ENCODE measurements at places on chromosomes 4 and X.

- no peak for DNase-seq
These were observed 472.5 kb downstream of the STPG2 start for GRCh38 chr4:97670703-97671269.

GRCh38 chr4:176270669-176271068, 1.6 kb upstream of the ASB5 start:
- peak; percentile 96 for DNase-seq

GRCh38 chr4:33067221-33067620, 2347.1 kb downstream of the PCDH7 start:
- DNase-seq = no peak

DNA sequence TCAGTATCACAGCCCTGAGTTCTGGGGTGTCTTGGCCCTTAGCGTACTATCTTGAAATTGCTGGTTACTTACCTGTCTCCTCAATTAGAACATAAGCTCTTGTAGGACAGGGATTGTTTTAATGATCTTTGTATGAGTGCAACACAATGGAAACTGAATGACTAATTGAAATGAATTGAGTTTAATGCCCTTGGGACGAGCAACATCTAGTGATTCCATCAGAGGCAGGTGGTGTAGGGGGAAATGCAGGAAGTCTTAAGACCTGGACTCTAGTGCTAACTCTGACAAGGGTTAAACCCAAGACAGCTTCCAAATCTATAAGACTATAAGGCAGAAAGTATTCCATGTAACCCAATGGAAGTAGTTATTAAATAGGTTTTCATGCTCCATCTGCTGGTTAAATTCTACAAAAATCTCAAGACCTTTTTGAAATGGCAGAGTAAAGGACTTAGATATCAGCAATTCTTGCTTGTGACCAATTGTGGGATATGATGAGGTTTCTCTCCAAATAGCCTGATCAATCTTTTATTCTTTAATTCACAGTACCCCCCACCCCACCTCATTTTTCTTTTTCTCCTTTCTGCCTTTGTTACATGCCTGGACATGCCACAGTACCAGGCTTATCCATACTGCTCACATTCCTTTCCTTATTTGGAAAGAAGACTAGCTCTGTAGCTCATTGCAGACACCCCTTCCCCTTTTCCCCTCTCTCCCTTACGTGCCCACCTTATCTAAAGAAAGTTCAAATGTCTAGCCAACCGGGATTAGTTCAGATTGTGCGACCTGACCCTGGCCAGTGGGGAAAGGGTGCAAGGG, 340.8 kb downstream of the PAPSS1 start:
- DNase-seq = peak; percentile 4

GRCh38 chrX:129686422-129686948, 31.7 kb upstream of the APLN start:
- no peak for DNase-seq

- peak; percentile 71 for DNase-seq
These were observed at the start of gene FTSJ1 for GRCh38 chrX:48475774-48476577. Gene FTSJ1, plus strand, starts transcription at chrX:48476199. Its CDS starts 1,849 bp downstream, at chrX:48478048.

GRCh38 chrX:320126-320783, 1.7 kb upstream of the GTPBP6 start:
- no peak for DNase-seq

GRCh38 chr4:164550989-164551712, 202.8 kb upstream of the SMIM31 start:
- no peak for DNase-seq

All from AG09309 (cell line).